CD4-positive, alpha-beta T cell (primary cell): ENCODE measurements at places on chromosomes 12 and 14.
A peak's percentile ranks its signal among the peaks of the same experiment; 100 is the strongest.

- DNase-seq: no peak
Measured at GRCh38 chr12:103769240-103769945, 71.6 kb downstream of the NT5DC3 start.

DNA sequence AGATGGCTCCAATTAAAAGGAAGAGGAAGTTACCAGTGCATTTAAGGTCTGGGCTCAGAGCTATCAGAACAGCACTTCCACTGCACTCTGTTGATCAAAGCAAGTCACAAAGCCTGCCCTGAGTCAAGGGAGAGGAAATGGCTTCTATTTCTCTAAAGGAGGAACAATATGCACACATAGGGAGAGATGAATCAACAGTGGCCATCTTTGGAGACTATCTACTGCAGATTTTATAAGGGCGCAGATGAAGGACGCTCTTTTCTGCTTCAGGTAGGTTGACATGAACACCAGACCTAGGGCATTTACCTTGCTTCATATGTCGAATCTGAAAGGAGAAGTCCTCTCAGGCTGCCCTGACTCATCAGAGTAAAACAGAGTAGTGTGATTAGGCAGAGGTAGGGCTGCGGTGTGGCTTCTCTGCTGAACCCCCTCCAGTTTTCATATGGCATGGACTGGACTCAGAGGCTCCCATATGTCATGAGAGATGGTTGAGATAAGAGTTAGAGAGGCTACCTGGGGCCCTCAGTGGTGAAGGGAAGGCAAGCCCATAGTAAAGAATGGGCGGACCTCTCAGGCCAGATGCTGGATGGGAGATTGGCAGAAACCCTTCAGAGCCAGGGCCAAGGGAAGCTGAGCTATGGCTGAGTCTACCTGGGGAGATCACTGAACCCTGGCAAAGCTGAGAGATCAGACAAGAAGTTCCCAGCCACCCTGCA is 84.4 kb downstream of the ARF6 start:
- peak; percentile 12 for DNase-seq

DNA sequence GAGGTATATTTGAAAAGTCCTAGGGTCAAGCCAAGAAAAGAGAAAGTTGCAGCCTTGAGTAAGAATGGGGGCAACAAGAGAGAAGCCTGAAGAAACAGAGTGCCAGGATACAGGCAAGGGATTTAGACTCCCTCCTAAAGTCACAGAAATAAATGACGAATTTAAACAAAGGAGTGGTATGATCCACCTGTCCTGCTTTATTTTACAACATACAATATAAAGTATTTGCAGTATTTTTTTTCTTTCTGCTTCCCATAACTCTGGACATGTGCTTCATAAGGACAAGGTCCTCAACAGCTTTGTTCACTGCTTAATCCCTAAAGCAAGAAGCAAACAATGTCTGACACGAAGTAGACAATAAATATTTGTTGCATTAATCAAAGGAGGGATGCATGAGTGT is 57.4 kb downstream of the IFNG start:
- no peak for DNase-seq

- DNase-seq: no peak
Measured at GRCh38 chr12:38162013-38162412, 154.6 kb upstream of the ALG10B start.

- DNase-seq: no peak
Measured at GRCh38 chr14:74134484-74134883, 49.7 kb downstream of the LIN52 start.

DNA sequence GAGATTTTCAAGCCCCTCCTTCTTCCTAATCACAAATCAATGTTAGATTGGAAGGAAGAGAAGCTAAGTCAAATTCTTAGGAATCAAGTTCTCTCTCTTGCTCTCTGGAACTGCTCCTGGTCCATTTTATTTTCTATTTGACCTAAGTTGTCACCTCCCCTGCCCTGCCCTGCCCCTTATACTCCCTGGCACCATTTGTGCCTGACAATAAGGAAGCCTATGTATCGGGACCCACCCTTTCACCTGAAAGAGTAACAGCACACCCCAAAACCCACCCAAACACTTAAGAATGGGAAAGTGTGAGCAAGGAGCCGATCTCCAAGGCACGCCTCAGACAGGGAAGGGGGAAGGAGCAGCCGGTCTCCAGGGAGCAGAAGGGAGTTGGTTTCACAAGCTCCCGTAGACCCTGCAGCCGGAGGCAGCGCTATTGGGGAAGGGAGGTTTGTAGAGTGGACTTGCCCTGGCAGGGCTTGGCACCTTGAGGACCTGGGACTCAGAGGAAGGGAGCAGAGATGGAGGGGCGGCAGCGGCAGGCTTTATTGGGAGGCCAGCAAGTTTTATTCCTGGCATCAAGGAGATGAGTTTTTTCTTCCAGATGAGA is 1.6 kb downstream of the LRRC74A start:
- no peak for DNase-seq

DNA sequence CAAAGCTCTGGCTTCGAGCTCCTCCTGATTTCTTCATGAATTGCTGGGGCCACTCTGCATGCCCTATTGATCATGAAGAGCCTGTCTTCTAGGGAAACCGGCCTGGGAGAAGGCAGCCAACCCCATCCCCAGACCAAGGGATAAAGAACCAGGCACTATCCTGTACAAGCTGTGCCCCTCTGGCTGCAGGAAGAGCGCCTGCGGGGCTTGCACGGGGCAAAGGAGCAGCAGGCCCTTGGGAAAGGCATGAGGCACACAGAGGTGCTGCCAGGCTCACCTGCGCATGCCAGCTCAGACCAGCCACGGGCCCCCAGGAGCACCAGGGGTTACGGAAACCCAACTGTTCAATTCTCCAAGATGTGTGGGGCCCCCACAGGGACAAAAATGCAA is 2.1 kb downstream of the ITPK1 start:
- DNase-seq: no peak
